ENCODE measurements at places on chromosomes 3 and 15.

- peak; percentile 85 for DNase-seq
Measured at GRCh38 chr15:33292717-33293307, 18.0 kb upstream of the RYR3 start.

GRCh38 chr15:42547918-42548248 is 710 bp downstream of the LRRC57 start:
- DNase-seq = no peak

- no peak for DNase-seq
Measured at GRCh38 chr15:69988541-69989225, 109.0 kb downstream of the TLE3 start.

- no peak for DNase-seq
Measured at GRCh38 chr3:127212231-127212630, 19.3 kb downstream of the PRR23E start.

DNA sequence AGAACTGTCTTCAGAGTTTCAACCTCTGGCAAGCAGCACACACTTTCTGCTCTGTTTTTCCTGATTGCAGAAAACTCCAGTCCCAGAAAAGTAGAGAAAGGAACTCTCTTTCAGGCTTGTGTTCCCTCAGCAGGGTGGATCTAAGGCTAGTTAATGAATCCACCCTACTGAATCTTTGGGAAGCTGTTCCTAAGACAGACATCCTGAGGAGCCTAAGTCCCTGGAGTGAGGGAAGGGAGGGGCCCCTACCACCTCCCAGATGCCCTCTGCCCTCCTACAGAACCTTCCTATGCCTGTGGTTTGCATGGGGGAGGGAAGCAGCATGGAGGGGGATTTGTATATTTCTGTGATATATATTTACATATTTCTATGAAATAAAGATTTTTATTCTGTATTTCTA is 124.4 kb downstream of the ANO10 start:
- DNase-seq = no peak

DNA sequence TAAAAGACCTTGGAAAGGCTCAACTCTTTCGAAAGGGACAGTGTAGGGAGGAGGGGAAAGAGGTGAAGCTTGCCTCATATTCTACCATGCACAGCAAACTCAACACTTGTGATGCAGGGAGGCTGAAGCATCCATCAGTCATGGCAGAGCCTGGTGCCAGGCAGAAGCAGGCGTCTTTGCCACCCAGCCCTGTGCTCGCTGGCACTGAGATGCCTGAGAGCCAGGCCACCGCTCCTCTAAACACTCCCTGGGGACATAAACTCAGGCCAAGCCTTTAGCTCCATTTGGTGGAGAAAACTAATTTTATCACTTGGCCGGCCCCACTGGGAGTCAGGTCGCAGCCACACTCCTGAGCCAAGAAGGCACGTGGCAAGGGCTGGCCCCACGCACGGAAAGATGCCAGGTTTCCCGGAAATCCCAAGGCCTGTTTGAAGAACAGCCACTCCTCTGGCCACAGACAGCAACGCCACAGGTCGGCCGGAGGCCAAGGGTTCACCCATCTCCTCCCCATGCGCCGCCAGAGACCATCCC is 30.7 kb downstream of the XXYLT1 start:
- no peak for DNase-seq

- peak; percentile 65 for DNase-seq
Measured at GRCh38 chr15:79329171-79329611, 18.3 kb downstream of the TMED3 start.

- peak; percentile 46 for DNase-seq
Measured at GRCh38 chr15:90000186-90001001, 730 bp upstream of the ZNF710 start.

DNA sequence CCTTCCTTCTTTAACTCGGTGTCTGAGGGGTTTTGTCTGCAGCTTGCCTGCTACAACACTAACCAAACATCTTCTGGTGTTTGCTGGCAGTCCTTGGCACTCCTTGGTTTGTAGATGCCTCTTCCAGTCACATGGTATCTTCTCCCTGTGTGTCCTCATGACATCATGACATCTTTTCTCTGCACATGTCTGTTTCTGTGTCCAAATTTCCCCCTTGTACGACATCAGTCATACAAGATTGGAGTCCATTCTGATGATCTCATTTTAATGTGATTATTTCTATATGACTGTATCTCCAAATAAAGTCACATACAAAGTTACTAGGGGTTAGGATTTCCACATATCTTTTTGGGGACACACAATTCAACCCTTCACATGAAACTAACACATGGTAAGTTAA is 152.3 kb upstream of the LRRN1 start:
- DNase-seq = no peak

GRCh38 chr3:51974277-51974962 is 444 bp upstream of the ABHD14A start:
- no peak for DNase-seq

DNA sequence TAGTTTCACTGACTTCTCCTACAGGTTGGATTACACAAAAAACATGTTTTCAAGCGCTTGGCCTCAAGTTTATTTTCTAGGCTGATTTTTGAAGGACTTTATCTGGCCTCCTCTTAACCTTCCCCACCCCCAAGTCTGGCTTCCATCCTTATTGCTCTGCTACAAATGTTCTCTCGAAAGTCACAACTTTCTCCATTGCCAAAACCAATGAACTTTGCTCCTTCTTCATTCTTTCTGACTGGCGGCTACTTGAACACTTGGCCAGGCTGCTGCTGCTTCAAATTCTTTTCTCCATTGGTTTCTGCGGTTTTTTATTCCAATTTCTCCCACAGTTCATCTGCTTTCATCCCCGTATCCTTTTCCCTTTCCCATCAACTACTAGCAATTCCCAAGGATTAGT is 106.6 kb downstream of the TOP2B start:
- DNase-seq = peak; percentile 58

DNA sequence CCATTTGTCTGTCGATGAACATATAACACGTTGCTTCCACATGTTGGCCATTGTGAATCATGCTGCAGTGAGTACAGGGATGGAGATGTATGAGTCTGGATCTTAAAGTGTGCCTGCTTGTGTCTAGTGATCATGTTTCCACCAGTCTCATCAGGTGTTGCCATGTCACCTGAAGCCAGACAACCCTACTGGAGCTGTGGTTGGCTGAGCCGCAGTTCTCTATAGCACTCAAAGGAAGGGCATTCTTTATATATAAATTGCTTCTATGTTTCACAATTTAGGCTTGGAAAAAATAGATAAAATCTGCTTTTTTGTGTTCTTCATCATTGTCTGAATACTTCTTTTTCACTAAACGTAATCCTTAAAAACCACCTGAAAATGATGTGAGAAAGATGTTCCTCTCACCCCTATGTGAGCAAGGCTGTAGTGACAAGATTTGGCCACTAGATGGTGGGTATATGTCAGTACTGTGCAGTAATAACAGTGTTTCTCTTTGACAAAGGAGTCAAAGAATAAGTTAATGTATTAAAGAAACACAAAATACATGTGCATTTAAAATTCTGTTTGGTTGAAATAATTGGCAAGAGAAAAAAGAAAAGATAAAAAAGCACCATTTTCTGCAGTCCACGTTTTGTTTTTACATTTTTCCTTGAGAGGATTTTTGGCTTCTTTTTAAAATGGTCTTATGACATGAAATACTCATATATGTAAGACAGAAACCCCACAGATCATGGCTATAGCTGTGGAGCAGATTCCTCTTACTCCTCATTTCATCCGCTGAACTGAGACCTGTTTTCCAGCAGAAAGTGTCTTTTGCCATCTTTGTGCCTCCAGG is 394.5 kb upstream of the DPPA4 start:
- DNase-seq = peak; percentile 81

DNA sequence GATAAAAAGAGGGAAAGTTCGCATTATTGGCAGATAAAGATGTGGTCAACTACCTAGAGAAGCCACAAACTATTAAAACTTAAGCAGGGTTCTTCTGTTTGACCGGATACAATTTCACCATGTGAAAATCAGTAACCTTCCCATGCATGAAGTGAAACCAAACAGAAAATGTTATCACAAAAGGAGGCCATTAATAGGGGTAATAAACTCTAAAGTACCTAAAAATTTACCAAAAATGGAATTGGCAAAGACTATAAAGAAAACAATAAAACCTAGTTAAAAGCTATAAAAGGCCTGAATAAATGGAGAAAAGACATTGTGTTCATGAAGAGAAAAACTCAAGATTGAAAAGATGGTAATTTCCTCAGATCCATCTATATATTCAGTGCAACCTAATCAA is 83.4 kb downstream of the FEZF2 start:
- DNase-seq = no peak

GRCh38 chr3:119360736-119361462 is 66.7 kb downstream of the ARHGAP31 start:
- no peak for DNase-seq

DNA sequence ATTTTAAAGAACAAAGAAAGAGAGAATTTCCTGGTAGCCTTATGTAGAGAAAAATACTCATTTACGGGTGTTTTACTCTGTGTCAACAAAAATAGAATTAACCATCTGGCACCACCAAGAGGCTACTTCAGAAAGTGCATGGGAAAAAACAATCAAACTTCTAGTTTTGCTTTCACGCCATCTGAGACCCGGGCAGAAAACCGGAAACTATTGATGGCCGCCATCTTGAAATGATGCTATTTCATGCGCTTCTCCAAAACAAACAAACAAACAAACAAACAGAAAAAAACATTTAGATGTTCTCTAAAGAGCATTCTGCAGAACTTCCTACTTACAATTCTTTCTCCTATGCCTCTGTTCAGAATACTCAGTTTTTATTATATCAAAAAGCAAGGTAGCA is 49.4 kb upstream of the SYNPR start:
- DNase-seq = peak; percentile 60

GRCh38 chr15:84598993-84599392 is 1.8 kb upstream of the ZSCAN2 start:
- DNase-seq = peak; percentile 59

GRCh38 chr15:66080717-66081398 is 172.7 kb downstream of the MEGF11 start:
- DNase-seq = peak; percentile 92

- DNase-seq = no peak
Measured at GRCh38 chr3:58331593-58332152, 1.0 kb upstream of the PXK start.

DNA sequence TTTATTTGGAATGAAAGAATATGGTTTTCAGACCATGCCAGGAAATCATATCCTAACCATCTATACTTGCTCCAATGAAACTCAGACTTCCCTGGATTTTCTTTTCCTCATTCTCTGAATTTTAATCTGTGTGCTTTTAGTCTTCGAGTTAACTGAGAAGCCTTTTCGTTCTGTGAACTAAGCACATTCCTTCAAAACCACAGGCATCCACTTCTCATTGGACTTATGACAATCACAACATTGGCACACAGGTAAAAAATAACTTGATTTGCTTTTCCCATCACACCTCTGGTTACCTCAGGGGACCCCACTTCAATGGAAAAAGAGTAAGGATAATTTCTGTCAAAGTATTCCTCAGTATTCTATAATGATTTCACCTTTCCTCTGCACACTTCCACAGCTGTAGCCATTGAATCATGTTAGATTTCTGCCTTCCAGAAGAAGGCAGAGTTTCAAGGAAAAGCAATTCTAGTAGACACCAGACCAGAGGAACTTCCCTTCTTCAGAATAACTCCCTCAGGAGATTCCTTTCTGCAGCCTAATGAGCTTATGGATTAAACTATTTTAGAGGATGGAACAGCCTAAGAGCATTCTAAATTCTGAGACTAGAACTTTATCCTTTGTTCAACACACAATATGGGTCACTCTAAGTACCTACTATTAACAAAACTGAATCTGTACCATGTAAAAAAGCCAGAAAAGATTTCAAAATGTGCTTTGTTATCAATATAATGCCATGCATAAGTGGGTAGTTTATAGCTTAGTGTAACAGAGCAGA is 15.9 kb downstream of the COMMD2 start:
- DNase-seq = peak; percentile 88

GRCh38 chr3:33047842-33048834 is 48.8 kb downstream of the GLB1 start:
- DNase-seq = no peak

GRCh38 chr3:129003578-129004112 is 2.5 kb downstream of the EFCC1 start:
- DNase-seq = peak; percentile 23

DNA sequence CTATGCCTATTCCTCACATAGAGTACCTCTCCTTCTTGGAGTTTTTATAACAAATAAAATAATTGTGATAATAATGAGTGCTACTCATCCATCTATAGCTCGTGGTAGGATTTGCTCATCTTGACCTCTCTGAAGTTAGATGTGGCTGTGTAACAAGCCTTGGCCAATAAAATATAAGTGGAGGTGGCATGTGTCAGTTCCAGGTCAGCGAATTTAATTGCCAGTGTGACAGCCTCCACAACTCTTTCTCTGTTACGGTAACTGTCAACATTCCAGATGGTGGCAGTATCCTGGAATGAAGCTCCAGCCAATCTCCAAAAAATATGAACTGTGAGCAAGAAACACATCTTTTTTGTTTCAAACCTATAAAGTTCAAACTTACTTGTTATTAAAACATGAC is 13.8 kb downstream of the CLRN1 start:
- DNase-seq = no peak

DNA sequence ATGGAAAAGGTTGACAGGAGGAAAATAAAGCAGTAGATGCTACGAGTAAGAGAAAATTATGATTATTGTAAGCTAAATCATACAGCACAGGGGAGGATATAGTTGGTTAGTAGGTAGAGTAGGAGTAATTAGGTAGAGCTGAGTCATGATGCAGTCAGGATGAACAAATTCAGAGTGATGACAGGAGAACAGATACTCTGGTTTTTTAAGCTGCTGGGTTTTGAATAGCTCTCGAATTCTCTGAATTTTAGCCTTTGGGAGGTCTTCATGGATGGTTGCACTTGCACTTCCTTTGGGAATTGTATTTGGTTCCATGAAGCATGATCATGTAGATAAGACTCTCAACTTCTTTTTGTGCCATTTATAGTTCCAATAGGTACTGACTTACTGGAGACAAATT is 96.2 kb downstream of the ECT2 start:
- DNase-seq = peak; percentile 68

- no peak for DNase-seq
Measured at GRCh38 chr15:70356062-70356860, 258.5 kb upstream of the TLE3 start.

GRCh38 chr3:53328746-53329145 is 18.6 kb downstream of the DCP1A start:
- peak; percentile 21 for DNase-seq

DNA sequence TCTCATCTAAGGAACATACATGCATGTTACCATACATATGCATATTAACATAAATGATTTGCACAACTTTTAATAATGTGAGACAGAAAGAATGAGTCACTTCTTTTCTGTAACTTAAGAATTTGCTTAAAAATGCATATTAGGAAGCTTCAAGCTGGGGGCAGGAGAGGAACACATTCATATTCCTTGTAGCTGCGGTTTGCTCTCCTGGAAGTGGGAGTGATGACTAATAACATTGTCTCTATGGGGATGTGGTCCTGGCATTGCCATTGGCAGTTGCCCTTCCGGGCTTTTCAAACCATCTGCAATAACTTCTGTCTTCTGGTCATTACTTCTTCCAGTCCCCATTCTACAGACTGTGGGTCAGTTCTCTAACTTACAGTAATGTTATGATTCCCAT is 15.6 kb downstream of the CHST2 start:
- peak; percentile 93 for DNase-seq
